GDM1 (cell line): ENCODE measurements at places on chromosomes 1 and 21.

DNA sequence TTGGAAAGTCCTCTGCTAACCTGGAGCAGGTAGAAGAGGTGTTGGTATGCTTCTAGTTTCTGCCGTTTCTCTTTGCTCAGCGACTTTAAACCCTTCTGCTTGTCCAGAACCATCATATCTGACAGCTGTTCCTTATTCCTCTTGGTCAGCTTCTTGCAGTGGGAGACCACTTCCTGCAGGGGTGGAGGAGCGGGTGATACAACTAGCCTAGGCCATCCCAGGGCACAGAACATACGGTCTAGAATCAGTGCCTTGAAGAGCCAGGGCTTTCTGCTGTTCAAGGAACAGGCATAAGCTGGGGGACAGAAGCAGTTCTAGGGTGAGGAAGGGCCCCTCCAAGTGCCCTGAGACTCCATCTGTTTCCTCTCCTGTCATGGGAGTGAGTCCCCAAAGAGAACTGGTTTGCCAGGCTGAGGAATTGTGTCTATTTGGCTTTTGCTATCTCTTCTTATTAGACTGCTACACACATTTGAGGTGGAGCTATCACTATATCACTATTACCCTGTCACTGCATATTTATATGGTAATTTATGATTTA is 32.5 kb downstream of the IQGAP3 start:
- DNase-seq: no peak

GRCh38 chr1:153441238-153441755 is 19.2 kb downstream of the S100A7 start:
- DNase-seq: no peak

GRCh38 chr1:11682287-11682771 is 1.4 kb upstream of the MAD2L2 start:
- DNase-seq: no peak

- DNase-seq: no peak
These were observed 5.8 kb downstream of the ATP1A2 start for GRCh38 chr1:160121388-160121787.

- peak; percentile 60 for DNase-seq
These were observed 27.7 kb upstream of the PTGFRN start for GRCh38 chr1:116881879-116882520.

GRCh38 chr1:19465123-19465522 is 20.2 kb downstream of the CAPZB start:
- no peak for DNase-seq

- DNase-seq: no peak
These were observed 40.2 kb upstream of the MPZL1 start for GRCh38 chr1:167681451-167682098.

GRCh38 chr1:151314137-151314875 is 12.9 kb downstream of the PI4KB start:
- no peak for DNase-seq

GRCh38 chr1:89624314-89624713 is 8.6 kb upstream of the LRRC8C start:
- DNase-seq: no peak

- DNase-seq: peak; percentile 60
These were observed 1.1 kb upstream of the RCAN3 start for GRCh38 chr1:24501371-24502064.

DNA sequence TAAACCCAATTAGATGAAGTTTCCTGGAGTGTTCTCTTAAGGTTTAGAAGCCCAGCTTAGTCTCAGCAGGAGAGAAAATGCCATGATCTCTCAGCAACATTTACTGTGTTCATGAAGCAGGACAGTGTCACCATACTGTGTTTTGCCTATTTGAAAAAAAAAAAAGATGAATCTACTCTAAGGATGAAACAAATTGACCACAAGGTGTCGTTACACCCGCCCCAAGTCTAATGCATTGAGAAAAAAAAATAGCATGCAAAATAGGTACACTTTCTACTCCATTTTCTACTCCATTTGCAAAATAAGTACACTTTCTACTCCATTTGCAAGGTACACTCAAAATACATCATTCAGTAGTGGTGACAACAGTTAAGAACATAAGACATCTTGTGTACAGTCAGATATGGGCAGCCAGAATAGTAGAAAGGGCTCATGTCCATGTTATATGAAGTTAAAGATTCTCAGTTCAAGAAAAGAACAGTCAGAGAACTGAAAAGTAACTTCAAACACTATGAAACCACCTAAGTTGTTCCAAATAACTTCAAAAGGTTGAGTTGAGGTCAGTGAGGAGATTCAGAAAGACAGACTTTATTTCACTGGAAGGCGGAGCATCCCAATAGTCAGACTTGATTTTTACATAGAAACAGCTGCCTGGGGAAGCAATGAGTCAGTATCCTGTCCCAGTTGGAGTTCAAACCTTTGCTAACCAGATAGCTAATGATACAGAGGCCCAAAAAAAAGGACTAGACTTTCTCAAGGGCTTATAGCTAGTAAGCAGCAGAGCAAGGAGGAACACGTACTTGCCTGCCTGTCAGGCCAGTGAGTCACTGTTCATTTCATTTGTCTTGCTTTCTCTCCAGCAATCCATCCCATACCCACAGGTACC is 13.3 kb downstream of the PLPPR5 start:
- DNase-seq: no peak

DNA sequence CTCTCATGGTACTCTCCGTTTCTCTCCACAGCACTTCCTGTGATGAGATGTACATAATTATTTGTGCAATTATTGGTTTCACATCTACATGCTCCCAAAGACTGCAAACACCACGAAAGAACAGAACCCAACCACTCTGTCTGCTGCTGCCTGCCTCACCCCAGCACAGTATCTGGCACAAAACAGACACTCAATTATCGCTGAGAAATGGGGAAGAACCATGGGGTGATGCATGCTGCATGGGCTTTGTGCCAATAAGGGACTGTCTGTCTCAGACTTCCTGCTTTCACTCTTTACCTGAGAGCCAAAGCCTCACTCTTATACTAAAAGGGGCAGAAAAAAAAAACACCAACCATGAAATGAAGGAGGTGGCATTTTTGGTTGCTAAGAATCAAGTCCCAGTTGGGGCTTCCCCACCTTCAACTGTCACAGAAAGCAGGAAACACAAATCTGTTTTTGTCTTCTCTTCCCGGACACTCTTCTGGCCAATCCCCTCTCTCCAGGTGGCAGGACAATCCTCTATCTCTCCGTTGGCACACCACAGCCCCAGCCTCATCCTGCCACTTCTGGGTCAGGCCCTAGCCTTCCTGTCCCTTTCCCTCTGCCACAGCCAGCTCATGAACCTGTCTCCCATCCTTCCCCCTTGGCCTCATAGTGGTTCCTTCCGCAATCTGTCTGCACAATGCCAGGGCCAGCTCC is 82.0 kb downstream of the TGFBR3 start:
- DNase-seq: peak; percentile 12

DNA sequence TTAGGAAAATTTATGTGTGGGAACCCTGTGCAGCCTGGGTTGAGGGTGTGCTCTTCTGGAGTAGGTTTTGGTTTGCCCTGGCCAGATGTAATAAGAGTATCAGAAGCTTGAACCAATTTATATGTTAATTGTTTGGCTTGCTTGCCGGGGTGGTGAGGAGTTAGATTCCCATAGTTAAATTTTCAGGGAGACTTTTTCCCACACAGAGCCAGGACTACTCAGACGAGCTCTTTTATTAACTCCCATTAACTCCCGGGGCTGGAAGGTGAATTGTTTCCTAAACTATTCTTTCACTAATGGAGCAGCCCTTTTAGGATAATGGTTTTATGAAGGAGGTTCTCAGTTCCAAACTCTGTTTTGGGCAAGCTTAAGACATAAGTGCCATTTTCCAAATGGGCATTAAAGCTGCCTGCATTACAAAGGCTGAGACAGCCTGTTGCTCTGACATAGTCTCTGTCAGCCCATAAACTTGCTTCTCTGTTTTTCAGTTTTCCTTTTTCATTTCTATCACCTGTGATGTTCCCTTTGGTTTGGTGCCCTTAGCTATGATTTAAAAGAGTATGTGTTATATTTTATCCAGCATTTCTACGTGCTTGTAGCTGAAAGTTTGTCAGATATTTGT is 18.0 kb upstream of the RAB3GAP2 start:
- DNase-seq: no peak
